ENCODE measurements at places on chromosomes 7 and 10.
A peak's percentile ranks its signal among the peaks of the same experiment; 100 is the strongest.

GRCh38 chr10:91579329-91579985 is 53.4 kb downstream of the PPP1R3C start:
- DNase-seq: peak; percentile 83

DNA sequence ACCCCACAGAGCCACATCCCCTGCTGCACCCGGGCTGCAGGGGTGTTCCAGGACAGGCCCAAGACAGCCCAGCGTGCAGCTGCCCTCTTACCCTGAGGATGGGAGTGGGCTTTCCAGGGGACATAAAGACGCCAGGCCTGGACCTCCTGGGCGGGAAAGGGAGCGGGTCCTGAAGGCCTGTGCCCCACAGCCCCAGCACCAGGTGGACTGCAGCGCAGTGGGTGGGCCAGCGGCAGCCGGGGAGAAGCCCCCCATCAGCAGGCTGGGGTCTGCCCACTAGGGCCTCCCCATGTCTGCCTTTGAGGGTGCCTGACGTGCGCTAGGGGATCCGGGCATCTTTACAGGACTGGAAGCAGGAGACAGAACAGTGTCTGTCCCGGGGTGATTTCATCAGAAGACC is 22.6 kb upstream of the ZNF735 start:
- DNase-seq: no peak

DNA sequence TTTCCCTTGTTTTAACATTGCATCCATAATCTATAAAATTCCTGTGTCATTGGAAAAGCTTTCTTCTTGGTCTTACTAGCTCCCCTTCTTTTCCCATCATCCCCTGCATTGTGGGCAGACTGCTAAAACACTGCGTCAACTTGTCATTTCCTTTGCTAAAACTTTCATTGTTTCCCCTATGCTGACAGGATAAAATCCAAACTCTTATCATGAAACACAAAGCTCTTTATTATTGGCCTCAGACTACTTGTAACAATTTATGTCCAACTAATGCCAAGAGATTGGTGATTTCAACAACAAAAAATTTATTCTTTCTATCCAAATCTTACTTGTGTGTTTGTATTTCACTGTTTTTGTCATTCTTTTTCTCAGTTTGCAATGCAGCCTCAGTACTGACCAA is 339.1 kb downstream of the HGF start:
- no peak for DNase-seq

DNA sequence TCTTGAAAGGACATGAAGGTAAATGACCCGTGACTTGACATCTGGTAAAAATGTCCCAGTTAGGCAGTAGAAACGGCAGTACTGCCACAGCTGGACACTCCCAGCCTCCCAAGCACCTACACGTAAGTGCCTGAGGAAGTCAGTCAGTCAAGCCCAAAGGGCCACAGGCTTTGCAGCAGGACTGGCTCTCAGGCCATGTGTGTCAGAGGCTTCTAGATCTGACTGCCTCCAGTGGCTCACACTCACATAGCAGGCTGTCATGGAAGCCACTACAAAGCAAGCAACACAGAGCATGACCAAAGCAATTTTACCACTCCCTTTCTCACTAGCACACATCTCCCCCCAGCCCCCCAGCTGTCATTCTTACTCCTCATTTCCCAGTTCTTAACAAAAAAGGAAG is 17.8 kb upstream of the CCNJ start:
- DNase-seq: peak; percentile 6

DNA sequence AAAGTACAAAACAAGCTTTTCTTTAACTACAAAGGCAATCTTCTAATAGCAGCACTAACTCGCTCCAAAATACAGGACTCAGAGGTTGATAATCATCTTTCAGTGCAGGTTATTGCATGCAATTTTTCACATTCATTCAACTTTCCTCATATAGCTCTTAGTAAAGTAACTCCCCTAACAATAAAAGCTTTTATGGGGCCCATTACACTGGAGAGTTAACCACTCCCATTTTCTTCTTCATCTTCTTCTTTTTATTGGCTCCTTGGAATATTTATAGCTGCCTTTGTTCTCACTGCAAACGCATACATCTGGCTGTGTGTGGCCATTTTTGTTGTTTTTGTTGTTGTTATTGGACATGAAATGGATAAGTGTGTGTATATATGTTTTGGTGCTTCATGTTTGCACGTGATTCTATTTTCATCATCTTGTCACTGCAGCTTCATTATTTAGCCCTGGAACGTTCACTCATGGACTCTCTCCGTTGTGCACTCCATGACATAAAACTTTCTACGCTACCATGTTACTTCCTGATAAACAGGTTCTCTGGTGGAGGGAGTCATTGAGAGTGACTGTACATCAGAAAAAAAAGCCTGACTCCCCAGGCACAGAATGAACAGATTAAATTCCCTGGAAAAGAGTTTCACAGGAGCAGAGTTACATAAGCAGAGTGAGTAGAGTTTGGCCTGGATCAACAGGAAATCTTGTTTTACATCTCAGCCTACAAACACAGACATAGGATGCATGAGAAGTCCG is 236.4 kb upstream of the SP4 start:
- no peak for DNase-seq

DNA sequence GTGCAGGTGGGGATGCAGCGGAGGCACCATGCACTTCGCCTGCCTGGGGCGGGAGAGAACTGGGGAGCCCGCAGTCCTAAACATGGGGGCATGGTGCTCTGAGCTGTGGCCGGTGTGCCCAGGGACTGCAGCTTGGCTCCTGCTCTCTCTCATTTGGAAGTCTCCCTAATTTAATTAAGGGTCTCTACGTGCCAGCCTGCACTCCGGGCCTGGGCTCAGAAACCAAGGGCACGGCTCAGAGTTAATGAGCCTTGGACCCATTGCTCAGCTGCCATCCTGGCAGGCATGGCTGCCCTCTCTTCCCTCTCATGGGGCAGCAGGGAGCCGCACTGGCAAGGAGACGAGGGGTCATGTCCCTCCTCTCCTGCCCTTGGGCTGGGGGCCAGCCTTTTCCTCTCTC is 115.6 kb downstream of the CDH23 start:
- no peak for DNase-seq

GRCh38 chr7:80679921-80680907 is 41.8 kb downstream of the CD36 start:
- DNase-seq: no peak

Measured in AG08395 (cell line).